Cerebellar nuclear complex (tissue), 1 donor: ENCODE measurements at places on chromosomes 5 and 9.

- no peak for DNase-seq
Measured at GRCh38 chr5:132253008-132253441, 4.5 kb upstream of the PDLIM4 start.

DNA sequence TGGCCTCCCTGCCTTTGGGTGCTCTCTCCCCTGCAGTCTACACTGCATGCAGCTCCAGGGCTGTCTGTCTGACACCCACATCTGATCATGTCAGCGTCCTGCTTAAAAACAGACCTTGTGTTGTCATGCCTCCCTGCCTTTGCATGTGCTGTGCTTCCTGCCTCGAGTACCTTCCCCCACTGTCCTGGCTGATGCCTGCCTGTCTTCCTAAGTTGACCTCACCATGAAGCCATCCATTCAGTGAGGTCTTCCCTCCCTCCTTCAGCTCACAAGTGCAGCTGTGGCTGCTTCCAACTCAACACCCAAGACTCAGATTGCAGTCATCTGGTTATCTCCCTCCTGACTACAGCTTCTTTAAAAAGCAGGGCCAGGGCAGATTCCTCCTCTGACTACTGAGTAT is 5.5 kb downstream of the ANGPTL2 start:
- DNase-seq = no peak

DNA sequence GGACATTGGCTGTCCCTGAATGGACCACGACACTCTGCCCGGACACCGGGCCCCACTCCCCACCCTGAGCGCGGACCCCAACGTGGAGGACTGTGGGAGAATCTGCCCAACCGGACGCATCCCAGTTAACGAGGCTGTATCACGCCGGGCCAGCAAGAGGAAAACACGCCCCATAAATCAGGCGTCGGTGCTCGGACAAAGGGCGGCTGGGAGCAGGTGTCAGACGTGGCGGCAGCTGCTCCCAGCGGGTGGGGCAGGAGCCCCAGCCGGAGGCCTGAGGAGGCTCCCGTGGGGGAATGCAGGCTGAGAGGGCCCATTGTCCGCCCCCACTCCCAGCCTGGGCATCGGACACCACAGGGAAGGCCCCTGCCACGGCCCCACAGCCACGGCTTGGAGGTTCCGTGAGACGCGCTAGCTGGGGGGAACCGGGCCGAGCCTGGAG is 19.2 kb downstream of the NOTCH1 start:
- no peak for DNase-seq

DNA sequence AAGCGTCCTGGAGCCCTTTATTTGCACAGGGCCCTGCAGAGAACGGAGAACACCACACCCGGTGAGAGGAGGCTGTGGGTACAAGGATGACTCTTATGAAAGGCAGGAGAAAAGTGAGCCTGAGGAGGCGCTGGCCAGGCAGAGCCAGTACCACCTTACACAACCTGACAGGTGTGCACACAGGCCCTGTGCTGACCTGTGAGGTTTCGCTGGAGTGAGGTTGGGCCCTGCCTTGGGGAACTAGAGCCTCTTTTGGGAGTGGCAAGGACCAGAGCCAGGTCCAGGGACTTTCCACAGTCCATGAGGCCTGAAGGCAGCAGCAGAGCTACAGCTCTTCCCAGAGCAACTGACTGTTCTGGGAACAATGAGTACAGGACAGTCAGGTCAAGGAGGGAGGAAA is 3.1 kb downstream of the SRD5A1 start:
- DNase-seq = no peak

DNA sequence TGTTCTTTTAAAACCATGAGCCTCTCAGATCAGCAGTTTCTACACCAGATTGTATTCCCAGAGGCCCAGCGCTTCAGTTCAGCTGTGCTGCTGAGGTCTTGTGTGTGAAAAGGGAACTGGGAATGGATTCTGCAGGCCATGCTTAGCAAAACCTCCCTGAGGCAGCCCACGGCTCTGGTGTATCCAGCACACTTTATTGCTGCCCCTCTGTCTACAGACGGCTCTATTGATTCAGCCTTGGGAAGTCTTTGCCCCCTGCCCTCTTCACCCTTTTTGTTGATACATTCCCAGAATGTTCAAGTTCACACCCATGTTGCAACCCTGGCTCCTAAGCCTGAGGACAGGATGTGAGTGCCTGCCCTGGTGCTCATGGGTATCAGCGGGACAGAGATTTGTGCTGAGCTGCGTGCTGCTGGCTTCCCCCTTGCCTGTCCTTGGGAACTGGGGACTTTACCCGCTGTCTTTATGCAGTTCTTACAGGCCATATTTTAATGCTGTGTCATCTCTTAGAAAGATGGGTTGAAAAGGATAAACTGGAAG is 37.3 kb downstream of the ARHGAP26 start:
- no peak for DNase-seq
